ENCODE measurements at places on chromosomes 6 and 20.

GRCh38 chr20:48489046-48489463, 338.7 kb downstream of the PREX1 start:
- no peak for DNase-seq

DNA sequence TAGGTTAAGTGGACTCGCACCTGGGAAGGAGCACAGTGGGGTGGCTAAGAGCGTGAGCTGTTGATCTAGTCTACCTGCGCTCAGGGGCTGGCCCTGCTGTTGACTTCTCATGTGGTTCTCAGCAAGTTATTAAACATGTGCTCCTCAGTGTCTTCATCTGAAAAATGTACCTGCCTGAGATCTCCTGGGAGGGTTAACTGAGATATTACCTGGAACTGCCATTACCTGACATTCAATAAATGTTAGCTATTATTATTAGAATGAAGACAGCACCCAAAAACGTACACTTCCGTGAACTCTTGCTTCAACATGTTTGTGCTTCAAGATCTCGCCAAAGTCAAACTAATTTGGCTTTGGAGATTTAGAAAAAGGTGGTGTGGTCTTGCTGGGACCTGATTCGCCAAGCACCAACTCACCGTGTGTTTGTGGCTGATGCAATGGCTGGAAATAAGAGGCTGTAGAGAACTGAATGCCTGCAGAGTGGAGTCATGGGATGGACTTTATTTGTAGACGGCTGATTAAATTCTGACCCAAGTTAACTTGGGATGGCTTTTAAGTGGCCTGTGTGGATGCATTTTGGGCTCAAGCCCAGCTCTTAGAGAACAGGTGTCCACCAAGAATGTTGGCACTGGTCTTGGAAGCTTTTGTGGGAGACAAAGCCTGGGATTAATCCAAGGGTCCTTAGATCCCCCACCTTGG, 692.9 kb downstream of the QKI start:
- DNase-seq: no peak

DNA sequence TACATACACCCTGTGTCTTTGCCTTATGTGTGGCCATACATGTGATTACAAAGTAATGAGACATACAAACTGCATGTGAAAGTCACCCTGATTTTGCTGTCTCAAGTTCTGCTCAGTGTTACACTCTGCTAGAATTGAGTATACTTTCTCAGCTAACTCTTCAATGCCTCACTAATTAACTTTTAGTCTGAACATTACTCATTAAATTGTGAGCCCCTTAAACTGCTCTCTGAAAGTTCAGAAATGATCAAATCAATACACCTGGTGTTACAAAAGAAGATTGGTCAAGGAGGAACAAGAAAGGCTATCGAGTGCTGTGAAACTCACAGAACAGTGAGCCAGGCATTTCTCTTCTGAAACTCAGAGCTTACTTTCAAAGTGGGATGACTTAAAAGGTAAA, 71.3 kb downstream of the MKKS start:
- no peak for DNase-seq

GRCh38 chr6:149032599-149033405, 284.7 kb upstream of the TAB2 start:
- DNase-seq: no peak

DNA sequence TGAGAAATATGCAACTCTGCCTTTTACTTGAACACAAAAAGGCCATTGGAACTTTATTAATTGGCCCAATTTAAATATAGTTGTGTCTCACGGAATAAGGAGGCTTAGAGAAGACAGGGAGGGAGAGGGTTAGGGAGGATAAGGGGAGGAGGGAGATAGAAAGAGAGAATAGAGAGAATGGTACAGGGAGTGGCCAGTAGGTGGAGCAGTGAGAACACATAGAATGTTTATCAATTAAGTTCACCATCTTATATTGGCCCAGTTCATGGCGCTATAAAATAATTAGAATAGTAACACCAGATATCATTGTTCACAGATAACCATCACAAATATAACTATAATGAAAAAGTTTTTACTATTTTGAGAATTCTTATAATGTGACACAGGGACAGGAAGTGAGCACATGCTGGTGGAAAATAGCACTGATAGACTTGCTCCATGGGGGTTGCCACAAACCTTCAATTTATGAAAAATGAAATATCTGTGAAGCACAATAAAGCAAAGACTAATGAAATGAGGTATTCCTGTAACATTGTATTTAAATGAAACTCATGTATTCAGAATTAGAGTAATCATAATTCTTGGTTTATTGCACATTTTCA, 374.1 kb upstream of the MANEA start:
- no peak for DNase-seq

GRCh38 chr20:53897884-53898555, 172.4 kb downstream of the BCAS1 start:
- DNase-seq: no peak

DNA sequence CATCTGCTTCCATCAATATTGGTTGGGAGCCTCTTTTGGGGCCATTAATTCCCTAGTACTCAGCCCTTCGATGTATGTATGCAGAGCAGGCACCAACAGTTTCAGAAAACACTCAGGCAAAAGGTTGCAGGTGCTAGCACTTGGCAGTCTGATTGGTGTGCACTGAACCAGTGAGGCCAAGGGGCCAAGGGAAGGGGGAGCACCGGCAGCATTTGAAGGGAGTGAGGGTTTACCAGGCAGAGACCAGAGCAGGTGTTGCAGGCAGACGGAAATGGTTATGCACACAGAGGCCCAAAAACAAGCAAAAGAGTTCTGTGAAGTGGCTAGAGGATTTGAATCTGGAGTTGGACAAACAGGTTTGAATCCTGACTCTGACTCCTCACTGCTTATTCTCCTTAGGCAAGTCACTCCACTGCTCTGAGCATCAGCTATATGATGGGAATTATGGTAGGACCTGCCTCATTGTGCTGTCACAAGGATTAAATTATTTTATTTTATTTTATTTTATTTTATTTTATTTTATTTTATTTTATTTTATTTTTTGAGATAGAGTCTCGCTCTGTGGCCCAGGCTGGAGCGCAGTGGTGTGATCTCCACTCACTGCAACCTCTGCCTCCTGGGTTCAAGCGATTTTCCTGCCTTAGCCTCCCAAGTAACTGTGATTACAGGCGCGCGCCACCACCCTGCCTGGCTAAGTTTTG, 58.1 kb upstream of the SHLD1 start:
- DNase-seq: no peak

- no peak for DNase-seq
Observed at GRCh38 chr6:90896075-90896547, 309.2 kb upstream of the MAP3K7 start.

- DNase-seq: peak; percentile 69
Observed at GRCh38 chr20:33401184-33401920, at the start of gene CDK5RAP1. Gene CDK5RAP1 (minus strand): TSS chr20:33401519. CDS start chr20:33397064, 4,455 bp downstream.

GRCh38 chr6:106611030-106611429, 18.3 kb downstream of the RTN4IP1 start:
- no peak for DNase-seq

GRCh38 chr6:139713900-139714506, 339.6 kb upstream of the CITED2 start:
- DNase-seq: no peak

DNA sequence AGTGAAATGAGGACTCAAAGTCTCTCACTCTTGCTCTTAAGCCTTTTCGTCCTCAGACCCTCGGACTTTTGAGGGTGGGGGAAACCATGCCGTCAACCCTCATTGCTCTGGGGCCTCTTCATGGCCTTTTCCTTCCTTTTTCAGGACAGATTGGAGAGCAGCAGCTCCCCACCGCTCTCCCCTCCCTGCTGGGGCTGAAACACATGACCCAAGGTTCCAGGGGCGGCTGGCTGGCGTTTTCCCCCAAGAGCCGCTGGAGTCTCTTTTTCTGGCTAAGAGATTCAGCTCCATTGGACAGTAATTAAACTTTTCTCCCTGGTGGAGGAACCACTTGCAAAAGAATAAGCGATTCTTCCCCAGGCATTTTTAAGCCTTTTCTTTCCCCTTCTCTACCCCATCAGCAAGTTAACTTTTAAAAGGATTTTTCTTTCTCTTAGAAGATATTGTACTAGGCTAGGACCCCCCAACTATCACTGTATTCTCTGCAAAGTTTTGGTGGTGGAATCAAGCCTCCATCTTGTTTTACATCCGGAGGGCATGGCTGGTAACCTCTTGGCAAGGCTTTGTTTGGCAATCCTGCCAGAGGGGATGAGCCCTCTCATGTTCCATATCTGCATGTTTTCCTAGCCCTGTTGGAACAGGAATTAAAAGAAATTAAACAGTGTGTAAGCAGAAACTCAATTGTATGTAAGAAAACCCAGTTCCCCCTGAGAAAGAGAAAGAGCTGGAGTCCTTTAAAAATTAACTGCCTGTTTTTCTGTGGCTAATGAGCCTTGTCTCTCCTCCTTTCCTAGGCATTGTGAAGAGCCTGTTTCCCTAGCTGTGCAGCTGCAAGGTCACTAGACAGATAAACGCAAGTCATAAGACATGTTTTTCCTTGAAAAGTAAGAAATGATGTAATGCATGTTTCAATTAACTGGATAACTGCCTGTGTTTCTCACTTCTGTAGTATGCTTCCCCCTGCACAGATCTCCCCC, 100.8 kb upstream of the GPR6 start:
- no peak for DNase-seq

DNA sequence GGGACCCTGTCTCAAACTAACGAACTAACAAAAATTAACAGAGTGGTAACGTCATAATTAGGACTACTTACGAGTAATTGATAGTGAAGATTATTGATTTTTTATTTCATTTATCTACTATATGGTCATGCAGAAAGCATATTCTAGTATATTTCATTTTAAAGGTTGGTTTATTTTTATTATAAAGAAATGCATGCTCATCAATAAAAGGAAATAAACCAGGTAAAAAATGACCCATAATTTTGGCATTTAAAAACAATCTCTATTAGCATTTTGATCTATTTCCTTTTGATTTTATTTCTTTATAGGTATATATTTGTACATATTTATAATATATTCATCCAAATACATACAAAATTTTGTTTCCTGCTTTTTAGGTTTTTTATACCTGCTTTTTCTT, 401.4 kb upstream of the ID4 start:
- no peak for DNase-seq

GRCh38 chr20:54995553-54995952, 520.2 kb downstream of the DOK5 start:
- DNase-seq: no peak

- DNase-seq: no peak
Observed at GRCh38 chr6:52010806-52011205, 76.6 kb downstream of the PKHD1 start.

- no peak for DNase-seq
Observed at GRCh38 chr6:34938268-34938667, 49.2 kb downstream of the ANKS1A start.

GRCh38 chr20:297925-298775, 780 bp downstream of the ZCCHC3 start:
- DNase-seq: peak; percentile 50

- DNase-seq: no peak
Observed at GRCh38 chr20:10313215-10313614, 94.6 kb downstream of the SNAP25 start.

DNA sequence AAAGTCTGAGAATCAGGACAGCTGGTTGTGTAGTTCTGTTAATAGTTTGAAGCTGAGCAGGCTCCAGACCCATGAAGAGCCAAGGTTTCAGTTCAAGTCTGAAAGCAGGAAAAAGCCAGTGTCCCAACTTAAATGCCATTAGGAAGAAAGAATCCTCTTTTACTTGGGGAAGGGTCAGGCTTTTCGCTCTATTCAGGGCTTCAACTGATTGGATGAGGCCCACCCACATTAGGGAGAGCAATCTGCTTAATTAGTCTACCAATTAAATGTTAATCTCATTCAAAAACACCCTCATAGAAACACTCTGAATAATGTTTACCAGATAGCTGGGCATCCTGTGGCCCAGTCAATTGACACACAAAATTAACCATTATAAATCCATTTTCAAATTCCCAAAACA, 462.2 kb downstream of the EPM2A start:
- no peak for DNase-seq

DNA sequence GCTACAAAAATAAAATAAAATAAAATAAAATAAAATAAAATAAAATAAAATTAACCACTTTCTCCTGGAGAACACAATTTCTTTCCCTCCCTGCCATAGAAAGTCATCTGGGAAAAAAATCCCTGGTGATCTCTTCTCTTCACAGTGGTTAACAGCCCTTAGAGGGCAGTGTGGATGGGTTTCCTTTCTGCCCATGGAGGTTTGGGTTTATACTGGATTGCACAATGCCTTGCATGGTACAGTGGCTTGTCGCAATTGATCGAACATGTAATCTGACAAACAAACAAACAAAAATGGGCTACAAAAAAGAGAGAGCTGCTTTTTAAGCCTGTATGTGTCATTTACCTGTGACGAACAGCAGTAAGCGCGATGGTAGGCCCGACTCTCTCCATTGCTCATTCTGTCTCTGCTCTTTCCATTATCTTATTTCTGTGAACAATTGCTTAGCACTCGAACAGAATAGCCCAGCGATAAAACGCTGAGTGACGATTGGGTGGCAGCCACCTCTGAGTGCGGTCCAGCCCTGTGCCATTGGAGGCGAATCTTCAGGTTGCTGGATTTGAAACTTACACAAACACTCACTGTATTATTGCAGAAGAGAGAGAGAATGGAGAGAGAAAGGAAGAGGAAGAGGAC, 166.1 kb downstream of the CD83 start:
- DNase-seq: no peak

GRCh38 chr6:132405143-132405915, 4.1 kb upstream of the MOXD1 start:
- no peak for DNase-seq

DNA sequence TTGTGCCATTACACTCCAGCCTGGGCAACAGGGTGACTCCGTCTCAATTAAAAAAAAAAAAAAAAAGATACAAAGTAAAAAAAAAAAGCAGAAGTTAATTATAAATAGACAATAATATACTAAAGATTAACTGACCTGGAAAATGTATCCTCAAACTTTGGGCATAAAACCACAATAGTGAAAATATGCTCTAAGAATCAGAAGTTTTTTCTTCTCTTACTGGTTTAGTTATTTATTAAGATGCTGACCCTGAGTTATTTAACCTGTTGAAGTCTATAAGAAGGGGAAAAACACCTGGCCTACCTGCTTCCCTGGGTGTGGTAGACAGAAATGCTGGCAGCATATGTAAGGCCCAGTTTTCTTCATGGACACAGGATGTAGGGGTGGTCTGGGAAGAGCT, 133.7 kb upstream of the MLIP start:
- DNase-seq: no peak

DNA sequence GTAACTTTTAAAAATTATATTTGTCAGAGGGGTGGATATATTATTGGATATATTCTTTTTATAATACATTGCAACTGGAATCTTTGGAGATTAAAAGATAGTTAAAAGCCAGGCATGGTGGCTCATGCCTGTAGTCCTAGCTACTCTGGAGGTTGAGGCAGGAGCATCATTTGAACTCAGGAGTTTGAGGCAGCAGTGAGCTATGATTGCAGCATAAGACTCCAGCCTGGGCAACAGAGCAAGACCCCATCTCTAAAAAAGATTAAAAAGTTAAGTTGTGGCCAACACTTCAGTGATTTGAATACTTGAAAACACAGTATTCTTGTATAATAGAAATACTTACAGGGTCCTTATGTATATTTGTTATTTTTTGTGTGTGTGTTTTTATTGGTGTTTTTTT, 15.2 kb downstream of the MAPRE1 start:
- DNase-seq: no peak

DNA sequence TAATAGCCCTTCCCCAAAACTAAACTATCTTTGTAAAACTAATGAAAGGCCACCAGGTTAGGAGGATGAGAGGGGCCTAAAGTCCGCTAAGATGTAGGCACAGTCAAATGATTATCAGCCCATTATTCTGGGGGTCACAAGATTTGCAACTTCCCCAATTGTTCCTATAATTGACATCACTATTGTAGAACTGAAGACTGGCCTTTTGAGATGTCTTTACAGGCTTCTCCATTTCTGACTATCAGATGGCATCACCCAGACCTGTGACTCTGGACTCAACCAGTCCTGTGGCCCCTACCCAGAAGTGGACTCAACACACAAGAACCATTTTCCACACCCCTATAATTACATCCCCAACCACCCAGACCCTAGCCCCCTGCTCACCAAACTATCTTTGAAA, 61.5 kb upstream of the MAP7 start:
- DNase-seq: no peak

Measured in breast epithelium (tissue), 4 donors.